ENCODE measurements at places on chromosomes 11 and 22.
A peak's percentile ranks its signal among the peaks of the same experiment; 100 is the strongest.

GRCh38 chr11:114059278-114059983 is at the start of gene ZBTB16:
Gene ZBTB16, plus strand, starts transcription at chr11:114059711. Its CDS starts 3,590 bp downstream, at chr11:114063301.
- peak; percentile 62 for DNase-seq

GRCh38 chr11:34198523-34198922 is 93.1 kb downstream of the NAT10 start:
- no peak for DNase-seq

- DNase-seq: no peak
These were observed 9.6 kb downstream of the FAM118A start for GRCh38 chr22:45319324-45319685.

DNA sequence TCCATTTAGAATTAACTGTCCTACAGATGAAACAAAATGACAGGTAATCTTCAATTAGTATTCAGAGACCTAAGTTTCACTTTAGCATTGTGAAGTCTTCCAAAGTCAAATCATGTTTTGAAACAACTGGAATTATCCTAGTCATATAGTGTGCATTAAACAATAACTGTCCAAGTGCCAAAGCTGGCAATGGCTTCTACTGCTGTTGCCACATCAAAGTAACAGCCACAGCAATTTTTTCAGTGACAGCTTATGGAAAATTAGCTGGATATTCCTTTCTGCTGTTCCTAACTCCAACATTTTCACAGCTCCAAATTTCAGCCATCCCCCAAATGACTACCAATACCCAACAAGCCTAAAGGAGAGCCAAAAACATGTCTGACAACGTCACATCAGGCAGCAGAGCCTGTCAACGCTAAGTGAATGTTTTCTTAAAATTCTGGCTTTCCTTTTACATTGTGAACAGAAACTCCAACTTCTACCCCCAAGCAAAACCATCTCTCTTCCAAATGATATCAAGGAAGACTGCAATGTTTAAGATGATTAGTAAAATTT is 45.3 kb upstream of the CCDC34 start:
- no peak for DNase-seq

- no peak for DNase-seq
These were observed 25.1 kb upstream of the FBLN1 start for GRCh38 chr22:45477366-45478107.
